ENCODE measurements at places on chromosomes 11 and 22.

DNA sequence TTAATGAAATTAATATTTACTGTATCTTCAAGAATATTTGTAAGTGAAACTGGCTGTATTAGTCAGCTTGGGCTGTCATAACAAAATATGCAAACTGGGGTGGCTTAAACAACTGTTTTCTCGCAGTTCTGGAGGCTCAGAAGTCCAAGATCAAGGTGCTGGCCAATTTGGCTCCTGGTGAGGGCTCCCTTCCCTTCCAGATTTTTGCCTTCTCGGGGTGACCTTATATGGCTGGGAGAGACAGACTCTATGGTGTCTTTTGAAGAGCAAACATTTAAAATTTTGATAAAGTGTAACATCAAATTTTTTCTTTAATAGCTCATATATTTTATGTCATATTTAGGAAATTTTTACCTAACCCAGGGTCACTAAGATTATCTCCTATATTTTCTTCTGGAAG lies 30.2 kb downstream of the CSTPP1 start:
- DNase-seq, result no peak

- no peak for DNase-seq
Observed at GRCh38 chr11:44029507-44029845, 18.3 kb upstream of the ACCSL start.

- DNase-seq, result no peak
Observed at GRCh38 chr11:31790649-31791048, 20.5 kb downstream of the PAX6 start.

- no peak for DNase-seq
Observed at GRCh38 chr11:6474413-6474792, 662 bp upstream of the TRIM3 start.

DNA sequence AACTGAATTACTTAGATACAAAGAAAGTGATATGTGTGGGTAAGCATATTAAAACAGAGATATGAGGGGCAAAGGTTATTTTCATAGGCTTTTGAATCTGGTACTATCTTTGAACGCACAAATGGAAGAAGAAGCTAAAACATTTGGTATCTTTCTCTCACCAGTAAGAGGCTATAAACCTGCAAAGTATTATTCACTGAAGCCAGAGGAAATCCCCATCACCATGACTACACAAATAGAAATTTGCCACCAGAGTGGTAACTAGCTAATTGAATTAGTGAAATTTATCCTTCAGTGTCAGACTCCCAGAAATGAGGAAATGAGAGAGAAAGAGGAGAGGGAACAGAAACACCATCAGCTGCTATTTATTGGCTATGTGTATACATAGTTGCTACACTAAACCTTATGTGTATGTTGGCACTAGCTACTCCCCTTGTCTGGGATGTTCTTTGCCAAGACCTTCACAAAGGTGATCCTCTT lies 503.4 kb downstream of the DLG2 start:
- no peak for DNase-seq

GRCh38 chr11:17684550-17684949 lies 34.8 kb upstream of the MYOD1 start:
- no peak for DNase-seq

- DNase-seq, result no peak
Observed at GRCh38 chr11:13297917-13298356, 20.3 kb downstream of the BMAL1 start.

GRCh38 chr11:122563761-122564160 lies 91.8 kb upstream of the UBASH3B start:
- DNase-seq, result no peak

GRCh38 chr11:12218909-12219308 lies 108.5 kb downstream of the MICAL2 start:
- DNase-seq, result no peak

GRCh38 chr11:61645179-61645868 lies 34.9 kb upstream of the DAGLA start:
- no peak for DNase-seq

DNA sequence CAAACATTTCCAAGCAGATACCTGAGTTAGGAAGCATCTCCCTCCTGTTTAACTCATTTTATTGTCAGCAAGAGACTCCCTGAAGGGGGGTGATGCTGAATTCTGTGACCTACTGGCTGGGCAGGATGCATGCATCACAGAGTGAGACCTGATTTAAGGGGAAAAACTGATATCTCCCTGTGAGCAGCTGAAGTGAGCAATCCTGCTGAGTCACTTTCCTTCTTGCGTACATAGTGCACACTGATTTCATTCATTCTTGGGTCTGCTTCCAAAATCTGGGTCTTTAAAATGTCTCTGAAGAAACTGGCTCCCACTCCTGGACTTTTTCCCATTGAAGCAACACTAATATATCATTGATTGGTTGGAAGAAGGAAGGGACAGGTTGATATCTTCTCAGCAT lies 23.3 kb downstream of the P4HA3 start:
- no peak for DNase-seq

DNA sequence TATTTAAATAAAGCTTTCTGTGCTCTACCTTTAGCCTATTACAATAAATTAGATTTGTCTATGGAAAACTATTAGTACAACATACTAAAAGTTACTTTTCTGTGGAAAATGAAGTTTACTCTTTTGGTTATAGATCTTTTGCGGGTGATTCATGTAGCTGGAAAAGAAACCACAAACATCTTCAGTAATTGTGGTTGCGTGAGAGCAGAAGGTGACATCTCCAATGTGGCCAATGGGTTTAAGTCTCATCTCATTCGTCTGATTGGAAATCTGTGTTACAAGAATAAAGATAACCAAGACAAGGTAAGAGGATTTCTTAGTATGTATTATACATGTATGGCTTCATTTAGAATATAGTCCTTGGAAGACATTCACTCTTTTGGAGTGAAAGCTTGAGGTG lies 68.6 kb downstream of the ATXN10 start:
- no peak for DNase-seq

- DNase-seq, result no peak
Observed at GRCh38 chr11:131691181-131692041, 321.0 kb downstream of the NTM start.

GRCh38 chr22:39900306-39901227 lies at the start of gene GRAP2:
Gene GRAP2, plus strand, starts transcription at chr22:39901084. Its CDS starts 46,023 bp downstream, at chr22:39947107.
- peak; percentile 35 for DNase-seq

- DNase-seq, result no peak
Observed at GRCh38 chr22:20029550-20030225, 8.8 kb downstream of the TANGO2 start.

- DNase-seq, result no peak
Observed at GRCh38 chr22:49161002-49161850, 666.4 kb downstream of the BRD1 start.

DNA sequence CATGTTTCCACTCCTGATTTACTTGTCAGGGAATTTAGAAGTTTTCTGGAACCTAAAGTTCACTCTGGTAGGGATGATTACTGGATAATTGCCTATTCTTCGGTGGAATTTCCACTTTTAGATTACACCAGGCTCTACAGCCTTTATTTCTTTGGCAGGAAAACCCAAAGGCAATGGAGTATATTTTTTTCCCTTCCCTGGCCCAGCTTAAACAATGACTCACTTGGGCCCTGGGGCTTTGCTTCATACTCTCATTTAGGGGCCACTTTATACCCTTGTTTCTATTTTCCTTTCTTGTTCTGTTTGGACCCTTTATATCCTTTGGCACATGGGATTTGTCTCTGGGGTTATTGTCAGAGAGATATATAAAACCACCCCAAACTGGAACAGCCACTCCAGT lies 114.7 kb downstream of the CSTPP1 start:
- DNase-seq, result no peak

GRCh38 chr11:1342946-1343345 lies 33.5 kb upstream of the TOLLIP start:
- DNase-seq, result no peak

DNA sequence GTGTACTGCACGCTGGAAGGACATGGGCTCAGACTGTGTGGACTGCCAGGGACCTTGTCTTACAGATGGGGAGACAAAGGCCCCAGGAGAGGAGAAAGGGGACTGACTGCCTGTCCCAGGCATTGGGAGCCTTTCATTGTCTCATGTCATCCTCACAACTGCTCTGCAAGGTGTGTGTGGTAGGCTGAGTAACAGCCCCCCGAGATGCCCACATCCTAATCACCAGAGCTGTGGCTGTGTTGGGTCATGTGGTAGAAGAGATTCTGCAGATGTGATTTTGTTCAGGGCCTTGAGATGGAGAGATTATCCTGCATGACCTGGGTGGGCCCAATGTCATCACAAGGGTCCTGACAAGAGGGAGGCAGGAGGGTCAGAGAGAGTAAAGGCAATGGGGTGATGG lies 39.1 kb downstream of the ARRB1 start:
- no peak for DNase-seq

- no peak for DNase-seq
Observed at GRCh38 chr11:72394416-72394815, 39.9 kb downstream of the CLPB start.

DNA sequence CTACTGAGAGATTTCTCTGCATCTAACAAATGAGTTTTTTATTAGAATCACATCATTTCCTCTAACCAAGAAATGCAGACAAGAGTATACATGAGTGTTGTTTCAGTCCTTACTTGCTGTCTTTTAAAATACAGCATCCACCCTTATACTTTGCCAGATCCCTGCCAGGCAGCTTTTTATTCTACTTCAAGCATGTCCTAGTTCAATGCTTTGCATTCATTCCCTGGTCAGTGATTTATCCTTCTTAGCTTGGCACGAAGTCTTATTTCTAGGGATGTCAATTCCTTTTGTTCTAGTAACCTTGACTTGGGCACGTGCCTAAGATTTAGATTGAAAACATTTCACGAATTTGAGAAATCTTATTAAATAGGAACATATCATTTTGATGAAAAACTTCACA lies 307.2 kb upstream of the MPPED2 start:
- DNase-seq, result no peak

DNA sequence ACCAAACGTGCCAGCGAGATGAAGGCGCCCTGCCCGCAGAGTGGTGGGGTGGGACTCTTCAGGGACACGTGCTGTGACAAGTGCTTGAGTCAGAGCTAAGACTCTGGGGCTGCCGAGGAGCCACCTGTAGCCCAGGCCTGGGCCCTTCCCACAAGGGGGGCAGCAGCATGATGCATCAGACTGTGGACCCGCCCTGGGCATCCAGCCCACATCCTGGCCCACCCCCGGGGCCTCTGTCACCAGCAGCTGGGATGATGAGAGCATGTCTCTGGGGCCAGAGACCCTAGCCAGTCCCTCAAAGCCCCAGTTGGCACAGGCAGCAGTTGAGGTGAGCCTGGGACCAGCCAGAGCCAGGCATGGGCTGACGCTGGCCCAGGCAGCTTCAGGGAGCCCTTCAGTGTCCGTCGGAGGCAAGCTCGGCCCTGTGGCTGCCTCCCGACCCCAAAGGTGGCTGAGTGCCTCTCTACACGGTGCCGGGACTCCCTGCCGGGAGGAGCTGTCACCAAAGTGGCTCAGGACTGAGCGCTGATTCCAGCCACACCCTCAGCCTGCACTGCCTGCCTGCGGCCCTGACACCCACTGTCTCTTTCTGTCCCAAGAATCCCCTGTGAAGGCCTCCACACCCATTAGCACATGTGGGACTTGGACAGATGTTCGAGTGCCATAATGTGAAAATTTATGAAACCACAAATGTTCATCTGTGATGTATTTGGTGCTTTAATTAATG lies 41.3 kb downstream of the CDKN1C start:
- DNase-seq, result no peak

GRCh38 chr11:110179064-110179463 lies 85.9 kb downstream of the ZC3H12C start:
- no peak for DNase-seq

- no peak for DNase-seq
Observed at GRCh38 chr22:39472570-39473556, 16.1 kb downstream of the MGAT3 start.

- DNase-seq, result no peak
Observed at GRCh38 chr11:1916132-1916985, 3.1 kb upstream of the TNNT3 start.

DNA sequence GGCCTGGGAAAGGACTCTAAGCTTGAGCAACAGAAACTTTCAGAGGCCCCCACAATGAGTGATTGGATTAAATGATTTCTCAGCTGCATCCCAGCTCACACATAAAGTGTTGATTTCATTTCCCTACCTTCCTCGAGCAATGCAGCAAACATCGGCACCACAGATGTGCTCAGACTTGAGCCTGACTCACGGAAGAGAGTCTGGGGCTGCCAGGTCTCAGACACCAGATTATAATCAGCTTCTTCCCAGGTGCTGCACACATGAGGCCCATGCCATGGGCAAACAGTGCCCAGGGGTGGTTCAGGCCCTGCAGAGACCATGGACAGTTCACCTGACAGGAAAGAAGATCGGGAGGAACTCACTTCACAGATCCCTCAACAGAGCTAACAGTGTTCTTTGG lies 226.6 kb upstream of the TENM4 start:
- DNase-seq, result no peak

DNA sequence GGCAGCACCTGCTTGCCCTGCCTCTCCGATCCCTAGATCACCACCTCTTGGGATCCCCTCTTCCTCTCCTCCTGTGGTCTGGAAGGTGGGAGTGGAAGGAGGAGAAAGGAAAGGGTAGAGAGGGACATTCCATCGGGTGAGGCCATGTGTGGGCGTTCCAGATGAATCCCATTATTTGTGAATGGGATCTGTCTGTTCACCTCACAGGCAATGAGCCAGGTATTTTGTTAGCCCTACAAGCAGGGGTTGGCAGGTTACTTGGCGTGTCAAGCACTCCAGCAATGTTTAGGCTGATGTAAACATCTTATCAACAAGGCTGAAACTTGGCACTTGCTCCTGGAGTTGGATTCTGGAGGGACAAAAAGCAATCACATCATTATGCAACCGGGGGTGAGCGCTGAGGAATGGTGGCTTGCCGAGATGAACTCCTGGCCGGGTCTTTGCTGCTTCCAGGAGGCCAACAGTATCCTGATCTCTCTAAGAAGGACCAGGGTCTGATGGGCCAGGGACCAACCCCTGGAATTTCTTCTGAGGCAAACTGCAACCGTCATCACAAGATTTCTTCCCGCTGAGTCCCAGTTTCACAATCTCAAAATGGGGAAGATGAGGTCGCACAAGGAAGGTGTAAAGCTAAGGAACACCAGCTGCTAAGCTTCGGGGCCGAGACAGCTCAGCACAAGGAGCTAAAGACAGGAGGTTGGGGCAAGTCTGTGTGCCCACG lies 7.8 kb downstream of the ADAMTS8 start:
- DNase-seq, result no peak

DNA sequence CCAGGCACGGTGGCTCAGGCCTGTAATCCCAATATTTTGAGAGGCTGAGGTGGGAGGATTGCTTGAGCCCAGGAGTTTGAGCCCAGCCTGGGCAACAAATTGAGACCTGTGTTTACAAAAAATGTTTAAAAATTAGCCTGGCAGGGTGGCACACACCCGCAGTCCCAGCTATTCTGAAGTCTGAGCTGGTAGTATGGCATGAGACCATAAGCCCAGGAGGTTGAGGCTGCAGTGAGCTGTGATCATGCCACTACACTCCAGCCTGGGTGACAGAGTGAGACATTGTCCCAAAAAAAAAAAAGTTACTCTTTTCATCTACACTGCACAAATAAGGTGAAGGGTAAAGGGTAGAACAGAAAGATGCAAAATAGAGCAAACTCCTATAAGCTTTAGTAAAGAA lies 22.3 kb upstream of the PPP2R1B start:
- no peak for DNase-seq
